ENCODE measurements at places on chromosomes 3 and 15.
A peak's percentile ranks its signal among the peaks of the same experiment; 100 is the strongest.

DNA sequence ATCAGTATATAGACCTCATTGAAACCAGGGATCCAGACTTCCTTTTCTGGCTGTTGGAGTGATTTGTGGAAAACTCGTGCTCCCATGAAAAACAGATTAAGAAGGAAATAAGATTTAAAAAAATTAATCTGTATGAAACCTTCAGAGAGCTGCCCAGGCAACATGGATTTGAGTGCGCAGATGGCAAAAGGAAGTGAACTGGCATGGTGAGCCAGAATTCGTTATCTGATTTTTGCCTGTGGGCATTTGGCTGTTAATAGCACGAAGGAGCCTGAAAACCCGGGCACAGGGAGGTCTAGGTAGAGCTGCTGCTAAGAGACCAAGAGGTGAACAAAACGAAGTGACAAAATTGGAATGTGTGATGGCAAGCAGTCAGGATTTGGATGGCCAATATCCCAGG, 19.1 kb upstream of the SPINK8 start:
- DNase-seq = no peak

DNA sequence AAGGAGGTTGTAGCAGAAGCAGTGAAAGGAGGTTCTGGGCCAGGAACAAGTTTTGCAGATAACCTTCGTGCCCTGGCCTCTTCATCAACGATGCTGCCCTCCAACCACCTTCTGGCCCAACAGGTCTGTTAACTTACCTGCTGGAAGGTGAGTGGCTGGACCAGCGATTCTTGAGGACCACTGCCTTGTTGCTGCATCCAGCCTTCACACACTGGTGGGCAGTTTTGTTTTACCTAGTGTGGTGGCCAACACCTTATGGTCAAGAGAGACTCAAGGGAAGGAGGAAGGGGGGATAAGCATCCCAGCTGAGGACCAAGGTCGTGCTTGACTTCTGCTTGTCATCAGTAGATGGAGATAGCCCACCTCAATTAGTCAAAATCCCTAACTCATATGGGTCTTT, 7.8 kb upstream of the MAGEF1 start:
- DNase-seq = no peak

DNA sequence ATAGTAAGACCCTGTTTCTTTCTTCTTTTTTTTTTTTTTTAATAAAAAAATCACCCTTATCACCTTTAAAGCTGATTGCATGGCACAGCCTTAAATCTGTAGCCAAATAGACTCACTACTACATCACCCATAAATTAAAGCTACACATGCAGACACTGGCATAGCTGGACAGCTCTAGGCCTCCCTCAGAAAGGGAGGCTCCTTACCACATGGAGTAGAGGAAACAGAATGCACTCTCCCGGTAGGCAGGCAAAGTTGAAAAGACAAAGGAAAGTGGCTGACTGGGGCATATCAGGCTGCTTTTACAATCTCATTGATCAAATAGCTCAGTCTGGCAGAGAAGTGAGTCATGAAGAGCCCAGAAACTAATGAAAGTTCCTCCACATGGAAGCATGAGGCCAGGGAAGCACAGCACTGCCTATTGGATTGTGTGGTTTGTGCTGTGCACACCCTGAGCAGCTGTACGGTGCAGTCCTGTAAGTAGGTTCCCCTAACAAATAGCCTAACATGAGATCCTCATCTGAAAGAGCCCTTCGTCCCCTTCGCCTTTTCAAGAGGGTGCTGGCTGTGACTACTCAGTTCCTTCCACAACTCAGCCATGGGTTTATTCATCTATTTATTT, 32.7 kb upstream of the FAM98B start:
- no peak for DNase-seq

GRCh38 chr3:57972531-57973111, 35.6 kb upstream of the FLNB start:
- DNase-seq = no peak

DNA sequence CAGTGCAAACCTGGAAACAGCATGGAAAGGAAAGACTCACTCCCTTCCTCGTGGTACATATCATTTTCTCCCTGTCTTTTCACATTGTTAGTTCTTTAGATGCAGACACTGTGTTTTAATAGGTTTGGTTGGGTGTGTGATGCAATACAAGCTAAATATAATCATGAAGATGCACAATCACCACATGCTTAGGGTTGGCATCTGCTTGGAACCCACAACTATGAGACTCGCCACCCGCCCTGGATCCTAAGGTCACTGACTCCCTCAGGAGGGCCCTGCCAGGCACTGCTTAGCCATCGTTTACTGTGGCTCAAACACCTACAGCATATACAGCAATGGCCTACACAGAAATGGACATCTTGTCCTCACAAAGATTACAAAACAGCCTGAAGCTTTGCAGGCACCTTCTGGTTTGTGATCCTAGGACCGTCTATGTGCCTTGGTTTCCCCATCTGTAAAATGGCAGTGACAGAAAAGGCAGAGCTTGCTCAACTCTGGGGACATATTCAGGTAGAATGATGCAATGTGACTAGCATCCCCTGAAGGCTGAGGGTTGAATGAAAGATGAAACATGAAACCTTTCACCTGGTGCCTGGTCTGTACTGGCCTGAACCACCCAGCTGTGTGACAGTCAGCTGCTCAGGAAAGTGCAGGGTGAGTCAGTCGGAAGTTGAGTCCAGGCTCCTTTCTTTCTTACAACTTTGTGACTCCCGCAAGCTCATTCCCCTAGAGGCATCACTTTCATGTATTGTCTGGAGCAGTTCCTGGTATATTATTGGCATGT, 123.6 kb upstream of the PFN2 start:
- no peak for DNase-seq

DNA sequence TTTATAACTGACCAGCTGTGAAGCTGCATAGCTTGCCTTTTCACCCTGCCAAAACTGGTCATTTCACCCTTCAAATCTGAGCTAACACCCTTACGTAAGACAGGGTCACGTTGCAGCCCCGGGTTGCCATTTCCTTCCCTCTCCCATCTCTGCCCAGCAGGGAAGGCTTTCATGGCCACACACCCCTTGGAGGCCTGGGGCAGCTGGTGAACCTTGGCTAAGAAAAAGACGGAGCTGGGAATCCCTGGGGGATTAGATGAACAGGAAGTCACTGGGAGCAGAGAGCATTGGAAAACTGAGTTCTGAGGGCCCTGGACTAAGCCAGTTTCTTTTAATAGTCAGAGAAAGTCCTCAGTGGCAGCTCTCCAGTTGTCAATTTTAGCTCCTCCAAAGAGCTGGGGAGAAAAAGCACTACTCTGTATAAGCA, 67.8 kb downstream of the TTC23 start:
- no peak for DNase-seq

- DNase-seq = no peak
Measured at GRCh38 chr15:66100761-66101160, 152.8 kb downstream of the MEGF11 start.

- peak; percentile 62 for DNase-seq
Measured at GRCh38 chr3:50572158-50572557, 2.8 kb downstream of the HEMK1 start.

DNA sequence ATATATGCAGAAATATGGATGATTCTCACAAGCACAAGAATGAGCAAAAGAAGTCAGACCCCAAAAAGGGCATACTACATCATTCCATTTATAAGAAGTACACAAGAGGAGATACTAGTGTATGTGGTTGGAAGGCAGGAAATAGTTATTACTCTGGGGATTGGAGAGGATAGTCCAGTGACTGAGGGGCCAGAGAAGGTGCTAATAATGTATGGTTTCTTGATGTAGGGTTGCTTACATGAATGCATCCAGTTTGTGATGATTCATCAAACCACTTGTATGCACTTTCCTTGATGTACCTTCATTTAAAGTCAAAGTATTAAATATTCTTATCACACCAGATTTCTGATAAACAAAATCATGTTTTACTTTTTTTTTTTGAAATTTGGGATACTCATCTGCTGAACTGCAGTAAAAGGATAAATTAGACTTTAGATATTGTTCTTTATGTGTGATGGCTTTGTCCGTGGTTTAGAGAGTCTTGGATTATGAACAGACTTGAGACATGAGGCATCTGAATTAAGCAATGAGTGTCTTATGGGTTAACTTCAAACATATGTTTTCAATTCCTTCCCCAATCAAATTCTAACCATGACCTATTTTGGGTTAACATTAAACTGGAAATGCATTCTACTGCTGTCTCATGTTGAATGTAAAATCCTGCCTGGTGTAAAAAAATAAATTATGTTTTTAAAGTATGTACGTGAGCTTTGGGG, 171.2 kb downstream of the SEMA6D start:
- no peak for DNase-seq

GRCh38 chr3:175399156-175399840, 540.2 kb downstream of the NAALADL2 start:
- no peak for DNase-seq

DNA sequence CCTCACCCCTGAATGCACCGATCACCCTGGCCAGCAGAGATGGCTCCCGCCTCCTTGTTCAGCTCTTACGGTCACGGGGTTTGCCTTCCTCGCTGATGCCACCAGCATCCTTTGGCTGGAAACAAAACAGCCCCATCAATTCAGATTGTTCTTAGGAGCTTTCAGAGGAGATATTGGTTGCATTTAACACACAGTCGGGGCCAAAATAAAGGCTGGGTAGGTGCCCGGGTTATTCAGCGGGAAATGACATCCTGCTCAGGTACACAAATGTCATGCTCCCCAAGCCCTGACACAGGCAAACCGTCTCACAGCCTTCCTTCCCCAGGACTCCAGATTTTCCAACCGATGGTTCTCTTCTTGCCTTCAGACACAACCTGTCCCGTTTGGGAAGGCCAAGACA, 62.4 kb upstream of the MEF2A start:
- DNase-seq = no peak

- DNase-seq = no peak
Measured at GRCh38 chr3:171072432-171072831, 45.9 kb upstream of the SLC2A2 start.

DNA sequence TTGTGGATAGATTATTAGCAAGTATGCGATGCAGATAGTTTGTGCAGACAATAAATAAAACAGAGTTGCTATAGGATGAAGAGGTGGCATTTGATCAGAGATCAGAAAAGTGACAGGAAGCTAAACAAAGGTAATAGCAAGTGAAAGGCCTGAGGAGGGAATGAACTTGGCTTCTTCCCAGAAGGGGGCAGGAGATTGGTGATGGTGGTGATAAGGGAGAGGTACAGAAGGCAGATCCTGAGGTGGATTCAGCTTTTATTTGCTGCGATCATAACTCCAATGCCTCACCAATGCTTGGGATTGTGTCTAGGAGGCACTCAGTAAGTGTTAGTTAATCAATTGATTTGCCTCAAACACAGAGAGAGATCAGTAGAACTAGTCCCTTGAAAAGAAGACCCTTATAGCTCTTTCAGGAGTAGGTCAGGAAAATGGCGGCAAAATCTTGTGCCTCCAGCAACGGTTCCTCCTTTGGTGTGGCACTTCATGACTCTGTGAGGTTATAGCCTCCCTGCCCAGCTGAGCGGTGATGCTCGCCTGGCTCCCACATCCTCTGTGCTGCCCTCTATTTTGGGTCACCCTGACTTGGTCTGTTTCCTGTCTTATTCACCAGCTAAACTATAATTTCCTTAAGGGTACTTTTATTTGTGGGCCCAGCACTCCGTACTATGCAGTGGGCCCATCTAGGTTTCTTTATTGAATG, 37.5 kb downstream of the TGFBR2 start:
- DNase-seq = no peak

DNA sequence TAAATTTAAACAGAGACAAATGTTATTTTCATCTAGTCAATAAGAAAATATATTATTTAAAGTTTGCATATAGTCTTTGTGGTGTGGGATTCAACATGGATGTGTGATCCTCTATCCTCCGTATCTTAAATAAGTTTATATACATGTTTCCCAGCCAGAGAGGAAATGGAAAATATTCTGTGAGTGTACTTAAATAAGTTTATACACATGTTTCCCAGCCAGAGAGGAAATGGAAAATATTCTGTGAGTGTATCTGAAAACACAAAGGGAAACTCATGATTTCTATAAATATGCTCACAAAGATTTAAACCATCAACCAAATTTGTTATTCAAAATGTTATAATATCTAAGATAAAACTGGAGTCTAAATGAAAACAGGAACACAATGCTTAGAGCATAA, 110.0 kb upstream of the MELTF start:
- no peak for DNase-seq

Data from stimulated activated CD8-positive, alpha-beta memory T cell treated with anti-CD3 and anti-CD28 coated beads, Interleukin-4, amount 100 ng/mL, for 4 hours (primary cell).